Heart left ventricle (tissue), 16 donors: ENCODE measurements at places on chromosomes 6 and 20. TPM values are rescaled to one million over a fixed set of nuclear protein-coding genes. Genes with fewer than 3 reads are reported as not detected.

TPX2 gene
- total RNA-seq, result 1.8 TPM

ATP6V1G2 gene
- total RNA-seq, result 1.9 TPM

SLC35F1 gene
- 2.5 TPM for total RNA-seq

PAK5 gene
- not detected for total RNA-seq

- H3K27me3 ChIP-seq, result no peaks in the 10 kb centered on the region
- H3K36me3 ChIP-seq, result peaks cover 35% of the 10 kb centered on the region
- H3K4me1 ChIP-seq, result no peaks in the 10 kb centered on the region
- H3K4me3 ChIP-seq, result peak overlapping the region; percentile 34
Observed at GRCh38 chr6:7615611-7616383, 25.8 kb downstream of the SNRNP48 start.

DNA sequence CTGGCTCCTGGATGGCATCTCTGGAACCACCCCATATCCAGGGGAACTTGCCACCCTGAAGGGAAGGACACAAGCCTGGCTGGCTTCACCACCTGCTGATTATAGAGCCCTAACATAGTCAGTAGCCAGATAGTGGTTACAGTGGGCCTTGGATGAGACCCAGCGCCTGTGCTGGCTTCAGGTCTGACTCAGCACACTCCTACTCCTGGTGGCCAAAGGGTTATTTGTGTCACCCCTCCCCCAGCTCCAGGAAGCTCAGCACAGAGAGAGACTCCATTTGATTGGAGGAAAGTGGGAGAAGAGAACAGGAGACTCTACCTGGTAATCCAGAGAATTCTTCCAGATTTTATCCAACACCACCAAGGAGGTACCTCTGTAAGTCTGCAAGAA, 12.8 kb downstream of the SNX14 start:
- no peak overlapping the region for H3K4me3 ChIP-seq
- peak overlapping the region; percentile 20 for H3K27ac ChIP-seq
- peak; percentile 68 for DNase-seq
- H3K36me3 ChIP-seq, result no peaks in the 10 kb centered on the region

GRCh38 chr20:53617791-53618489, 24.3 kb upstream of the ZNF217 start:
- H3K4me3 ChIP-seq, result no peak overlapping the region
- H3K4me1 ChIP-seq, result peaks cover 13% of the 10 kb centered on the region
- no peak for DNase-seq
- no peaks in the 10 kb centered on the region for H3K27me3 ChIP-seq
- H3K36me3 ChIP-seq, result no peaks in the 10 kb centered on the region

DNA sequence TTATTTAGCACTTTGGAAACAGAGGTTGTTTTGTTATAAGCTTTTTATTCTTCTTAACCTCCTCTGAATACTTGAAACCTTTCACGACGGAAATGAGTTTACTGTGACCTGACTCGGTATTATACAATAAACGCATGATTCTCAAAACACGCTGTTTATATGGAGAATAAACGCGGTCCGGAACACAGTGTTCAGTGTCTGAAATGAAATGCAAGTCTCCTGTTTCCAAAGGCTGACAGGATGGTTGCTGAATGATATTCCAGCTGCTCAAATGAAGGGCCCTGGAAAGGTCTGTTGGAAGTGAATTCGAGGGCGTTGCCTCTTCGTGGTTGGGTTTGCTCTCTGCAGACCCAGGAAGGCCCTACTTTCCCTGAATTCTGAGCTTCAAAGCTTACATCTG, 83.4 kb downstream of the RSPH3 start:
- H3K4me3 ChIP-seq, result no peak overlapping the region
- H3K27me3 ChIP-seq, result no peaks in the 10 kb centered on the region
- DNase-seq, result no peak
- no peaks in the 10 kb centered on the region for H3K36me3 ChIP-seq
- no peak overlapping the region for H3K27ac ChIP-seq

- no peak for DNase-seq
- H3K27ac ChIP-seq, result no peak overlapping the region
- H3K4me3 ChIP-seq, result no peak overlapping the region
Observed at GRCh38 chr20:54469293-54469692, 6.1 kb upstream of the DOK5 start.

- no peak overlapping the region for H3K4me3 ChIP-seq
- H3K4me1 ChIP-seq, result no peaks in the 10 kb centered on the region
- no peaks in the 10 kb centered on the region for H3K27me3 ChIP-seq
- DNase-seq, result no peak
- no peaks in the 10 kb centered on the region for H3K36me3 ChIP-seq
- no peak overlapping the region for H3K27ac ChIP-seq
Observed at GRCh38 chr20:19673575-19673974, 84.5 kb upstream of the RIN2 start.
